Stimulated activated CD4-positive, alpha-beta T cell treated with anti-CD3 and anti-CD28 coated beads, TNF-alpha, amount 100 ng/mL, for 48 hours (primary cell): ENCODE measurements at places on chromosomes 12 and 14.

DNA sequence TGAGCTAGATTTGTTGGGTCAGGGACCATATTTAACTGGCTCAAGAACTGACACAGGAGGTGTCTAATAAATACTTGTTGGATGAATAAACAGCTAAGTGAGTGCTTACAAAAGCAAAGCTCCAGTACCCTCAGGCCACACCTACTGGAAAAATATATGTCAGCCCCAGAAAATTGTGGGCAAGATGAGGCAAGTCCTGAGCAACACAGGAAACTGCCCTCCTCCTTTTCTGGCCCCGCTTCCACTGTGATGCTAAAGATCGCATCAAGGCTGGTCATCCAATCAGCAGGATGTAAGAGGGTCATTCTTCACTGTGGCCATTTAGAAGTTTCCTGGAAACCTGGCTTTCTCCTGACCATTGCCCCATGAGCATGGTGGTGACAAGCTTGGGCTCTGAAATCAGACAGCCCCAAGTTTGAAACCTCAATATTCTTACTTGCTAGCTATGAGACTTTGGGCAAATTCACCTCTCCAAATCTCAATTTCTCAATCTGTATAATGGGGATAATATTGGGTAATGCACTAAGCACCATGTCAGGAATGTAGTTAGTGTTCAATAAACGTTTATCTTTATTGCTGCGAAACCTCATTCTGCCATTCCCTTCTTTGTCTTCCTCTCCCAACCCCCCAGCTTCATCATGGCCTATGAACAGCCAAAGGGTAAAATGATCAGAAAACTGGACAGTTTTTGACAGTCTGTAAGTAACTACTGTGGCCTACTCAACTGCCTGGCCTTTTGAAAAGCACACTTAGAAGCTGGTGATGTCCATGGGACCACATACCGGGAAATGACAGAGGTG lies 139.3 kb upstream of the PZP start:
- no peak for DNase-seq

- no peak for DNase-seq
Observed at GRCh38 chr12:113911971-113912759, 54.0 kb downstream of the RBM19 start.

DNA sequence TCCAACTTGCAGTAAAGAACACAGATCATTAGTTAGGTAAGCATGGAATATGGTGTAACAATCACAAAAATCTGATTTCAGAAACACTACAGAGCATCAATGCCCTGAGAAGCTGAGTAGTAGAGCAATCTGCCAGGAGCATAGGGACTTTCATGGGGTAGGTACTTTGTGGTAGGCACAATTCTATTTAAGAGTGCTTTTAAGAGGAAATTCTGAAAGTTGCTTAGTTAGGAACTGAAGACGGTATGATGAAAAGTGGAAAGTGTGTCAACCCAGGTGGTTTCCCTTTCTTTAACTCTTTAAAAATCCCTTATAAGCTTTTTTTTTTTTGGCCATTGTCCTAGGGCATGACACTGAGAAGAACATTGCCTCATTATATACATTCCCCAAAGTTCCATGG lies 535.7 kb upstream of the FBXO33 start:
- DNase-seq: no peak

DNA sequence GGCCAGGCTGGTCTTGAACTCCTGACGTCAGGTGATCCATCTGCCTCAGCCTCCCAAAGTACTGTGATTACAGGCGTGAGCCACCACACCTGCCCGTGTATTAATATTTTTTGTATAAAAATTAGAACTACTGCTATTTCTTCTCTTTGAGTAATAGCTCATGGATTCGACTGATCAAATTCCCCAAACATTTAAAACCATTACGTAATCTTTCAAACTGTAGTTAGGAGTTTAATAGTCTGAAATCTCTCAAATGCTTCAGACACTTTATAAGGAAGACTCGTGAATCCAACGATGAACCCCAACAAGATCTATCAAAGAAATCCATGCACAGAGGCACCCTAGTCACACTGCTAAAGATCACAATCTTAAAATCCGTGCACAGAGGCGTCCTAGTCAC lies 16.1 kb downstream of the TECPR2 start:
- DNase-seq: no peak
